Hypothalamus (tissue), 51 donors: ENCODE measurements at places on chromosomes 12 and 14.

- DNase-seq = no peak
Measured at GRCh38 chr12:6752167-6752920, 597 bp downstream of the MLF2 start.

- DNase-seq = no peak
Measured at GRCh38 chr14:104678346-104678745, 11.1 kb upstream of the INF2 start.

DNA sequence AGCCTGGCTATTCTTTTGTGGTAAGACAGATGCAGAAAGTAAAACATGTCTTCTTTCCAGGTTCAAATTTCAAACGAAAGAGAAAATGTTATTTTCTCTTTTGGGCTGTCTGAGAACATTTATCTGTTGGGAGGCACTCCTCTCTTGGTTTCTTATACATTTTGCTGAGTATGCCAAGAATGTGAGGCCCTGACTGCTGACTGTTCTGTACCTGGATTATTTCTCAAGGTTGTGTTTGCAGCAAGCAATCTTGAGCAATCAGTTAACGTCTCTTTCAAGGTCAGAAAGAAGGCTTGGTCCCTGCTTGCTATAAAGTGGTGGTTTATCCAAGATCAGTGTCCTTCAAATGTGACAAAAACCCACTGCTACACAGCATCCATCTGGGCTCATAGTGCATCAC is 9.8 kb downstream of the SSTR1 start:
- DNase-seq = no peak

- DNase-seq = no peak
Measured at GRCh38 chr14:95895720-95896119, 19.1 kb downstream of the TUNAR start.

- DNase-seq = no peak
Measured at GRCh38 chr14:58245562-58245961, 919 bp downstream of the PSMA3 start.

DNA sequence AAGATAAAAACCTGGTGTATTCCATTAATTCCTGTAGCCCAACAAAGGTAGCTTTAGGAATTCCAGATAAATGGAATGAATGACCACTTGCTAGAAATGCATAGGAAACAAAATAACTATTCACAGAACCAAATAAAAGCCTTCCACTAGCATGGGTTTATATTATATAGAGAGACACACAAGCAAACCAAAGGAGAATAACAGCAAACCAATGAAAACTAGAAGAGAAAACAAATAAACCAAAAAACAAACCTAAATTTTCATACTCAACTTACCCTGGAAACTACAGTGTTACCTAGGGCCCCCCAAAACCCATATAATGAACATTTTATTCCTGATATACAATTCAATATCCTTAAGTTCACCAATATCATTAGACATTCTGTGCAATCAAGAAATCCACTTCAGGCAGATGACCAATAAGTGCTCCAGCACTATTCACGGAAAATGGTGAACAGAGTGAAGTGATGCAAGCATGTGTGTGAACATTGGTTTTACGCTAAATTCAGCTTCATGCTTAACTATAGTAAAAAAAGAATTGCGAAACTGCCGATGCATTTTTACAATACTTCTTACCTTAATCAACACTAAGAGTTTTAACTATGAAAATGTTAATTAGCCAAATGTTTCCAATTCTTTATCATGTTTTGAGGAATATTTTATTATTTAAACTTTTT is 1108.4 kb upstream of the TMEM132C start:
- DNase-seq = no peak

GRCh38 chr14:75452324-75452723 is 24.5 kb downstream of the JDP2 start:
- DNase-seq = no peak

GRCh38 chr12:132145334-132145733 is 1.1 kb downstream of the NOC4L start:
- no peak for DNase-seq

DNA sequence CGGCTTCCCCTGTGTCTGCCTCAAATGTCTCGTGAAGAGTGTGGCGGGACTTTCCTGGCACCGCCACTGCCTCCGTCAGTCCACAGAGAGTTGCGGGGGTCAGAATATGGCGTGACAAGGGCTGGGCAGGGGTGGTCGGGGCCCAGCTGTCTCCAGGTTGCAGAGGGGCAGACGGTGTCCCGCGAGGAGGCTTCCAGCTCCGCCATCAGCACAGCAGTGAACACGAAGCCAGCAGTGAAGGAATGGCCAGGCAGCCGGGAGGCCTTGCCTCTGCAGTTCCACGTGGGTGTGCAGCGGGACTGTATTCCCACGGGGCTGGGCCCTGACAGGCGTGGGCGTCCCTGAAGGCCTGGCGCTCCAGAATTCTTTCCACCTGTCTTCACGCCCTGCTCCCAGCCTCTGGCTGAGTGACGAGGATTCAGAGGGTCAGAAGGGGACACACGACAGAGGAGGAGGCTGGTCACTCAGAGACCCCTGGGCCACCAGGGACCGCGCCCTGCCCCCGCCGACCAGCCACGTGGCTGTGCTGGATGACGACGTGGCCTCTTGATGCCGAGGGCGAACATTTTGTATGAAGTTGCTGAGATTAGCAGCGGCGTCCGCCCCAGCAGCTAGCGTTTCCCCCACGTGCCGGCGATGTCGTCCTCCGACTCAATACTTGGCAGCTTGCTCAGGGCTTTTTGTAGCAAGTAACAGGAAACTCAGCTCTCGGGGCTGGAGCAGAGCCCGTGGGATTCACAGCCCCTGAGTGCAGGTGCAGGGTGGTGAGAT is 25.0 kb upstream of the GALNT9 start:
- no peak for DNase-seq
